ENCODE measurements at places on chromosomes 5 and 9.
A peak's percentile ranks its signal among the peaks of the same experiment; 100 is the strongest.

GRCh38 chr5:178398901-178399700, 166.5 kb upstream of the PHYKPL start:
- DNase-seq: peak; percentile 48

- DNase-seq: no peak
These were observed 295.9 kb downstream of the ARHGAP26 start for GRCh38 chr5:143065996-143066522.

GRCh38 chr5:24142341-24142740, 502.4 kb downstream of the CDH10 start:
- no peak for DNase-seq

DNA sequence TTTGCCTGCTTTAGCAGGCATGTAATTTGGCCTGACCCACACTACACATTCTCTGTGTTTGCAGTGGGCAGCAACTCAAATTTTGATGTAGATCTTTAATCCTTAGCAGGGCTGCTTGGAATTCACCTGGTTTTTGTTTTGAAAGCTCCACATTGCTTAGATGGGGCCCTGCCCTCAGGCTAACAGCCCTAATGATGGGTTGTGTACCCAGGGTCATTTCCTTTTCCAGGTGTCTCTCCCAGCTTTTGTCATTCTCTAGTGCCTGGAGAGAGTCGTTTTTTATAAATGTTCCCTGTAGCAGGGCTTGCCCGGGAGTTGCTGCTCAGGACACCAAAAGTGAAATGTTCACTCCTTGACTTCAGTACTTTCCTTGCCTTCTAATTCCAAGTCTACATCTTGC, 126.3 kb downstream of the TRIO start:
- DNase-seq: no peak

DNA sequence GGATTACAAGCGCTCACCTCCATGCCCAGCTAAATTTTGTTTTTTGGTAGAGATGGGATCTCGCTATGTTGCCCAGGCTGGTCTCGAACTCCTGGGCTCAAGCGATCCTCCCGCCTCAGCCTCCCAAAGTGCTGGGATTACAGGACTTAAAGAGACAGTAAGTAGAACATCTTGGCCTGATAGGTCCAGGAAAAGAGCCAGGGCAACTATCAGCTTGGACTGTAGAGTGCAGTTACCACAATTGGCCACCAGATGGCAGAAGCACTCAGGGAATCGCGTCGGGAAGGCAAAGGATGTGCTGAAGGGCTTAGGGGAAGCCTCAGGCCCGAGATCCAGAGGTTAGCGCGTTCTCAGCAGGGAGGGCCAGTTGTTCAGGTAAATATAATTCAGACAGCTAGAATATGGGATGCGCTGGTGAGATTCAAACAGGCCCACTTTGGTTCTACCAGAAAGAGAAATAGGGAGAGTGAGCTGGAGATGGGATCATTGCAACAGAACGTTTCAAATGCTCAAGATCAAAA, 21.5 kb downstream of the C9orf57 start:
- peak; percentile 83 for DNase-seq

- DNase-seq: peak; percentile 95
These were observed at the start of gene CD74 for GRCh38 chr5:150412319-150413175. TSS of gene CD74 (minus strand) at chr5:150412910. CDS start at chr5:150412749, 161 bp downstream.

GRCh38 chr5:106940986-106941385, 729.8 kb downstream of the EFNA5 start:
- DNase-seq: no peak

- DNase-seq: peak; percentile 51
These were observed 34.7 kb downstream of the ADAMTS2 start for GRCh38 chr5:179310439-179311090.

GRCh38 chr5:71482132-71482531, 26.7 kb downstream of the BDP1 start:
- no peak for DNase-seq

DNA sequence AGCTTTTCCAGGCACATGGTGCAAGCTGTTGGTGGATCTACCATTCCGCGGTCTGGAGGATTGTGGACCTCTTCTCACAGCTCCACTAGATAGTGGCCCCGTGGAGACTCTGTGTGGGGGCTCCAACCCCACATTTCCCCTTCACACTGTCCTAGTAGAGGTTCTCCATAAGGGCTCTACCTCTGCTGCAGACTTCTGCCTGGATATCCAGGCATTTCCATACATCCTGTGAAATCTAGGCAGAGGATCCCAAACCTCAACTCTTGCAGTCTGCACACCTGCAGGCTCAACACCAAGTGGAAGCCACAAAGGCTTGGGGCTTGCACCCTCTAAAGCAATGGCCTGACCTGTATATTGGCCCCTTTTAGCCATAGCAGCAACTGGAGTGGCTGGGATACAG, 283.4 kb upstream of the KLF4 start:
- DNase-seq: no peak

DNA sequence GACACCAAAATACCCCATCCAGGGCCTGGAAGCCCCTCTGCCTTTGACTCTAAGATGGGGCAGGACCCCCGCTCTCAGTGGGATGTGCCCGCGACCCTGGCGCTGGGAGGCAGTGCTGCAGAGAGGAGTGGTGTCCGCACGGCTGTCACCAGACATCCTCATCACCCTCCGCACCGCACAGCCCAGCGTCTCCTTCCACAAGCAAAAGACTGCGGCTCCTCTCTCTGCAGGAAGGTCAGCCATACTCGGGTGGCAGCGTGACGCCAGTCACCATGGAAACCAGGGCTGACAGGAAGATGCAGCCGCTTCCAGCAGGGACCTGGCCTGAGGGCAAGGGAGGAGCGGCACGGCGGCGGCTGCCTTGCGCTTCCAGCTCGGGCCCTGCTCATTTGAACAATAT, 17.1 kb upstream of the SLC6A3 start:
- DNase-seq: no peak

DNA sequence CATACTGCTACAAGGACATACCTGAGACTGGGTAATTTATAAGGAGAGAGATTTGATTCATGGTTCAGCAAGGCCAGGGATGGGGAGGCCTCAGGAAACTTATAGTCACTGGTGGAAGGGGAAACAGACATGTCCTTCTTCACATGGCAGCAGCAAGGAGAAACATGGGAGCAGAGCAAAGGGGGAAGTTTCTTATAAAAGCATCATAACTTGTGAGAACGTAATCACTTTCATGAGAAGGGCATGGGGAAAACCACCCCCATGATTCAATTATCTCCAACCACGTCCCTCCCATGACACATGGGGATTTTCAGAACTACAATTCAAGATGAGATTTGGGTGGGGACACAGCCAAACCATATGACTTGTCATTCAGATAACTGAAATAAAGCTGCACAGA, 100.9 kb downstream of the ST8SIA4 start:
- DNase-seq: no peak

Measured in kidney (tissue), 22 donors.